ENCODE measurements at places on chromosomes 16 and 17.

GRCh38 chr16:82658796-82659195 is 32.0 kb downstream of the CDH13 start:
- DNase-seq = no peak

DNA sequence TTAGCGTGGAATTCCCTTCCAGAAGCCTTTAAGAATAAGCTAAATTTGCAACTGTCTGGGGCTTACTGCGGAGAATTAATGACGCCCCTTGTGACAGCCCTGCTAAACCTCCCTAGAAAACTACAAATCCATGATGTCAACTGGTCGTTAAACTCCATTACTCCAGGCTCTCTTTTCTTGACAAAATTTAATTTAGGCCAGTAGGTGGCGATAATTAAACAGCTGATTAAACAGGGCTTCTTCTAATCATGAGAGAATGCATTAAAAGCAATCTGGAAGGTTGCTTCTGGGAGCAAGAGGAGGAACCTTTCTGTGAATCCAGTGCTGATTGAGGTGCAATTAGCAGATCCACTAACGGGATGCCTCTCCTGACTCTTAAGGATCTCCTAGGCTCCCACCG is 8.1 kb upstream of the NLRP1 start:
- DNase-seq = peak; percentile 41

- no peak for DNase-seq
These were observed 664.5 kb upstream of the SALL1 start for GRCh38 chr16:51815523-51815922.

- no peak for DNase-seq
These were observed 121.6 kb downstream of the ZNF423 start for GRCh38 chr16:49734331-49734730.

DNA sequence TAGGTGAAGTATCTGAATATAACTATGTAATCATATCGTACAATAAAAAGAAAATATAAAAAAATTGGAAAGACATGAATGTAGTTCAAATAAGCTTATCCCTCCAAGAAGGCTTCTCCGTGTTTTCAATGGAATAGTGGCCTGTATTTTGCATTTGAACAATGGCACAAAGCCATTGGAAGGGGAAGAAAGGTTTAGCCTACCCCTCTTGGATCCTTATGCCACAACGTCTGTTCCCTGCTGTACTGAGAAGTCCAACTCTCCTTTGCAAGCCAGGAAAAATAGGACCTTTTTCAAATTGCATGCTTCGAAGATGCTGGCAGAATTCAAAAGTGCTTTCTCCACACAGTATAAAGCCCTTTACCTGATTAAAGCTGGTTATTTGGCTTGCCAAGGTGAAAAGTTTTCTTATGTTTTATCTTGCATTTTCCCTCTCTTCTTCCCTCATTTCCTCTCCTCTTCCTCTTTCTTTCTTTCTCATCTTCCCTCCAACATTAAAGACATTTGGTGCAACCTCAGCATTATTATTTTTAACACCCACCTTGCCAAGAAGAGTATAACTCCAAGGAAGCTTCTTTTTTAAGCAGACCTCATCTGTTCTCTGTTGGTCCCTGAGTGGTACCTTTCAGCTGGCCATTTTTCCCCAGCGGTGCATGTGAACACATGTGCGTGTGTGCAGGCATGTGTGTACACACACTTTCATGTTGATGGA is 968.6 kb upstream of the RBFOX1 start:
- no peak for DNase-seq

- no peak for DNase-seq
These were observed 26.4 kb upstream of the SLC7A5 start for GRCh38 chr16:87895641-87896141.

- peak; percentile 84 for DNase-seq
These were observed 2.9 kb upstream of the SCIMP start for GRCh38 chr17:5237541-5238016.

DNA sequence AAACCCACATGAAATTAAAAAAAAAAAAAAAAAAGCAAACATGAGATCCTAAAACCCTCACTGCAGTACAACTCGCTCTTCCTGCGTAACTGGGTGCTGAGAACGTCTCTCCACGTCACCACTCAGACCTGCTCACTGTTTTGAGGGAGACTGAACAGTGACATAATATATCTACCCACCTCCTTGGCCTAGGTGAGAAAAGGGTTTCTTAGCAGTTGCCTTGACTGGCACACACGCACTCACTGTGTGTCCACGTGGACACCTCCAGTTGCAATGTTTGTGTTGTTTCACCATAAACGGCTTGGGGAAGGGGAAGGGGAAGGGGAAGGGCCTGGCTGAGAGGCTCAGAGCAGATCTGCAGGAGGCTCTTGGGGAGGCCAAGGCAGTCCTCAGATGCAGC is 32.0 kb downstream of the FANCA start:
- DNase-seq = no peak

- no peak for DNase-seq
These were observed 43.2 kb downstream of the RPA1 start for GRCh38 chr17:1872976-1873375.

DNA sequence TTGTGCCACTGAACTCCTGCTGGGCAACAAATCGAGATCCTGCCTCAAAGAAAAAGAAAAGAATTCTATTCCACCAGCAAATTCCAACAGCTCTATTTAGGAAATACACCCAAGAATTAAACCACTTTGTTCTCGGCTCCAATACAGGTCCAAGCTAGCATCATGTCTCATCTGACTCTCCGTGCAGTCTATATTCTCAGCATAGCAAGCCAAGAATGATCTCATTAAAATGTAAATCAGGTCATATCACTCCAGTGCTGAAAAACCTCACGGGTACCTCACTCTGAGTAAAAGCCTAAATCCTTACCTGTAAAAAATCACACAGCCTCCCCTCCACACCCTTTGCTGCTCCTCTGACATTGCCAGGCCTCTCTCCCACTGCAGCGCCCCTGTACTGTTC is 23.9 kb downstream of the UBE2G1 start:
- DNase-seq = no peak

- no peak for DNase-seq
These were observed 8.0 kb downstream of the SLC38A10 start for GRCh38 chr17:81287152-81287551.

DNA sequence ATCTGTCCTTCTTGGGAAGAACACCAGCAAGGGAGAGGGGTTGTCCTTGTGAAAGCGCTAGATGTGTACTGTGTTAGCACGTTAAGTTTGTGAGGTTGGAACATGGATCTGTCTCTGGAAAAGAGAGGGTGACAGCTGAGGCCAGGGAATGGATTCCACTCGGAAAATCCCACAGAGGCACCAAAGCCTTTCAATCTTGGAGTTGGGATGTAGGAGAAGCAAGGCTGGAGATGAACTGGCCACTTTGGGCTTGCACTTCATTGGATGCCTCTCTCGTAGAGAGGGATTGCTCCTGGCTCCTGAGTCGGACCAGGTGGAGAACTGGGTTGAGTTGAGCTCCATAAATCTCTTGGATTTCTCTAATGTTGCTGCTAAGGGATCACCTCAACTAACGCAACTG is 67.2 kb downstream of the CCDC182 start:
- DNase-seq = no peak

DNA sequence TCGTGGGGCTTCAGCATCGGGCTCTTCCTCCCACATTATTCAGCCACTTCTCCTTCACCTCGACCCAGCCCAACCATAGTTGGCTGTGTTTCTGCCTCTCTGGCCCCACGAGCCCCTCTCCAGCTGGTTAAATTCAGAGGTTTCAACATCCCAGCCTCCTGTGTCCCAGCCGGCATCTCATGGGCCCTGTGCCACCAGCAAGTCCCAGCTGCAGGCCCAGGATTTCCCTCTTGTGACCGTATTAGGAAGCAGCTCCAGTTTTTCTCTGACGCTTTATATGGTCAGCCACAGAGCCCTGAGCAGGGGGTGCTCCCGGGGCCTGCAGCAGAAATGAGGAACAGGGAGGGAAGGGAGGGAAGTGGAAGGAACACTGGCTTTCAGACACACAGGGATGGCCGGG is 27.4 kb downstream of the MYH11 start:
- DNase-seq = no peak

DNA sequence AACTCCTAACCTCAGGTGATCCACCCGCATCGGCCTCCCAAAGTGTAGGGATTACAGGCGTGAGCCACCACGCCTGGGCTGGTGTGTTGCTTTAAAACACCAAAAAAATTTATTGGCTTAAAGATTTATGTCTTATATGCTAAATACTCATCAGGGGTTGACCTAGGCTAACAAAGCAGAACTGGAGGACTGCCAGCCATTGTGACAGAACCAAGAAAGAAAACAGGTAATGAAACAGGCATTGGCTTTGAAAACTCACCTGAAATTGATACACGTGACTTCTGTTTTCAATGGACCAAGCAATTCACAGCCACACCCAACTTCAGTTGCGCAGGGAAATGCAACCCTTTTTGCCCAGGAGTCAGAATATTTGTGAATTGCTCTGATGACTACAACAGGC is 4.9 kb upstream of the PHAF1 start:
- no peak for DNase-seq

GRCh38 chr16:88466175-88466862 is 13.2 kb downstream of the ZFPM1 start:
- DNase-seq = no peak

- DNase-seq = peak; percentile 74
These were observed at the start of the genes CCDC78 and HAGHL for GRCh38 chr16:726438-727290. CCDC78 (minus strand) TSS chr16:726443; CDS start chr16:726367, 76 bp downstream. HAGHL (plus strand) TSS chr16:727106; CDS start chr16:727510, 404 bp downstream.

- DNase-seq = no peak
These were observed 11.5 kb downstream of the DLG4 start for GRCh38 chr17:7208027-7208571.

- no peak for DNase-seq
These were observed 6.2 kb downstream of the ACSM5 start for GRCh38 chr16:20415541-20415940.

DNA sequence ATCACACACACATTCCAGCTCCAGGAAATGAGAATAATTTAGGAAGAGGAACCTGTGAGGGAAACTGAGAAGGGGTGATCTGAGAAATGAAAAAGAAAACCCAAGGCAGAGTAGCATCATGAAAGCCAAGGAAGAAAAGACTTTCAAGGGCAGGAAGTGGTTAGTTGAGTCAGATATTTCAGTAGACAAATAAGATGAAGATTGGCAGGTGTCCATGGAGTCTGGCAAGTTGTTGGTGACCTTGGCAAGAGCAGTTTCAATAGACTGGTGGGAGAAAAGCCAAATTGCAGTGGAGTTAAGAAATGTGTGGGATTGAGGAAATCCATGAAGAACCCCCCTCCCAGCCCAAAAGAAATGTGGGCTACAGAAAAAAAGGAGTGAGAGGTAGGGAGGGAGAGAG is 10.7 kb downstream of the GNAO1 start:
- DNase-seq = no peak

- DNase-seq = peak; percentile 13
These were observed 105.5 kb downstream of the AXIN2 start for GRCh38 chr17:65455972-65456343.

DNA sequence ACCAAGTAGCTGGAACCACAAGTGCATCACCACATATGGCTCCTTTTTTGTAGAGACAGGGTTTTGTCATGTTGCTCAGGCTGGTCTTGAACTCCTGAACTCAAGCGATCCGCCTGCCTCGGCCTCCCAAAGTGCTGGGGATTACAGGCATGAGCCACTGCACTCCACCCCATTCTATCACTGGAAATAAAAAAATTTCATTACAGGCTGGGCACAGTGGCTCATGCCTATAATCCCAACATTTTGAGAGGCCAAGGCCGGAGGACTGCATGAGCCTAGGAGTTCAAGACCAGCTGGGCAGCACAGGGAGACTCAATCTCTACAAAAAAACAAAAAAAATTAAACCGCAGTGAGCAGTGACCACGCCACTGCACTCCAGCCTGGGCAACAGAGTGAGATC is 60.1 kb downstream of the BRIP1 start:
- no peak for DNase-seq

DNA sequence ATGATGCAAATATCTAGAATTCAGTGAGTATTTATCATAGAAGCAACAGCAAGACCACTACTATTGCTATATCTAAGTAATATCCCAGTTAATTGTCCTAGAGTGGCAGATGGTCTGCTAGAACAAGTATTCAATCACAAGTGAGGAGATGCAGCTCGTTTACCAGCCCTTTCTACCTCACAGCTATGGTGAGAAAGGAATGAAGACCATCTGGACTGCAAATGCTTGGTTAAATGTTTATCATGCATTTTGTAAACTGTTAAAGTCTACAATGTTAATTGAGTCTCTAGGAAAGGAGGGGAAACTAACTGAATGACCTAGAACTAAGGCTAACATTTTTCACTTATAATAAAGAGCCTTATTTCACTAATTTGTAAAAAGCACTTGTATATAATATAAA is 52.5 kb downstream of the CNOT1 start:
- no peak for DNase-seq

- DNase-seq = no peak
These were observed 48.3 kb downstream of the TBC1D16 start for GRCh38 chr17:79987187-79987934.

GRCh38 chr17:73284906-73285602 is 23.4 kb upstream of the CPSF4L start:
- no peak for DNase-seq

- peak; percentile 51 for DNase-seq
These were observed 1.7 kb downstream of the KSR1 start for GRCh38 chr17:27457731-27458523.

- DNase-seq = peak; percentile 41
These were observed 168.2 kb upstream of the TNRC6C start for GRCh38 chr17:77790143-77790829.

GRCh38 chr16:55662644-55663031 is 6.8 kb downstream of the SLC6A2 start:
- no peak for DNase-seq

GRCh38 chr17:30074730-30075129 is 41.9 kb upstream of the NSRP1 start:
- no peak for DNase-seq

DNA sequence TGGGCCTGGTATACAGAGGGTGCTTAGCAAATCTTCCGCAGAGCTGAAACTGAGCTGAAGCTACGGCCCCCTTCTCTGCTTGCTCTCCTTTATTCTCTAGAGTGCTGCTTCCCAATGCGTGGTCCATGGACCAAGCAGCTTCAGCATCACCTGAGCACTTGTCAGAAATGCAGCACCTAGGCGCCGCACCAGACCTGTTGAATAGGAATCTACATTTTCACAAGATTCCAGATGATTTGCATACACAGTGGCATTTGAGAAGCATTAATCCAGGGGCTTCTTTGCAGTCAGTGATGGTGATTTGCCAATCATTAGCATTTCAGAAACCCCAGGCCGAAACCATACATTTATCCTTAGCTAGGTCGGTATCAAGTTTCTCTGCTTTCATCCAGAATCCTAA is 204.2 kb downstream of the CDH13 start:
- DNase-seq = no peak

GRCh38 chr16:89011909-89012621 is 35.1 kb upstream of the CBFA2T3 start:
- DNase-seq = no peak

- DNase-seq = no peak
These were observed 3.0 kb downstream of the HOXB4 start for GRCh38 chr17:48575066-48575582.

DNA sequence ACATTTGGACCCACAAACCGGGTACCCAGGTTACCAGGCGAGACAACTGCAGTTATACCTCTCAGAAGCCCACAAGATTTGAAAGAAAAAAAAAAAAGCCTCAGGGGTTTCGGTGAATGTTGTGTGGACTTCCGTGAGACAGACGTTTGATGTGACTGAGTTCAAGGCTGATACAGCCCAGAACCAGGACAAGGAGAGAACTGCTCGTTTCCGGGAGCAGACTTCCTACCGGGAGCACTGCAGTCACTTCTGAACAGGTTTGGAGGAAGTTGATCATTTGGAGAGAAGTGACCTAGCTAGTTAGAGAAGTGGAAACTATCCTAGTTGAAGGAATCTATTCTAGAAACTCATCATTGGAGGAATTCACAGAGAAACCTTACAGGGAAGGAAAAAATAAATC is 847 bp downstream of the CKLF start:
- no peak for DNase-seq

GRCh38 chr17:77308861-77309726 is 168.3 kb downstream of the SEC14L1 start:
- DNase-seq = no peak

GRCh38 chr16:2925951-2926649 is 14.4 kb downstream of the FLYWCH1 start:
- peak; percentile 76 for DNase-seq
